Aorta (tissue), 5 donors: ENCODE measurements at places on chromosomes 3 and 15. TPM values are rescaled to one million over a fixed set of nuclear protein-coding genes. Genes with fewer than 3 reads are reported as not detected.
A peak's percentile ranks its signal among the peaks of the same experiment; 100 is the strongest.

- no peaks in the 10 kb centered on the region for H3K36me3 ChIP-seq
- DNase-seq = no peak
- peak within 1 kb of the TSS; percentile 58 for H3K4me3 ChIP-seq
- no peaks in the 10 kb centered on the region for H3K27me3 ChIP-seq
- H3K4me1 ChIP-seq = no peaks in the 10 kb centered on the region
These were observed at the start of gene FAH for GRCh38 chr15:80152896-80153876. FAH (plus strand) TSS chr15:80152999; CDS start chr15:80153055, 56 bp downstream.

DNA sequence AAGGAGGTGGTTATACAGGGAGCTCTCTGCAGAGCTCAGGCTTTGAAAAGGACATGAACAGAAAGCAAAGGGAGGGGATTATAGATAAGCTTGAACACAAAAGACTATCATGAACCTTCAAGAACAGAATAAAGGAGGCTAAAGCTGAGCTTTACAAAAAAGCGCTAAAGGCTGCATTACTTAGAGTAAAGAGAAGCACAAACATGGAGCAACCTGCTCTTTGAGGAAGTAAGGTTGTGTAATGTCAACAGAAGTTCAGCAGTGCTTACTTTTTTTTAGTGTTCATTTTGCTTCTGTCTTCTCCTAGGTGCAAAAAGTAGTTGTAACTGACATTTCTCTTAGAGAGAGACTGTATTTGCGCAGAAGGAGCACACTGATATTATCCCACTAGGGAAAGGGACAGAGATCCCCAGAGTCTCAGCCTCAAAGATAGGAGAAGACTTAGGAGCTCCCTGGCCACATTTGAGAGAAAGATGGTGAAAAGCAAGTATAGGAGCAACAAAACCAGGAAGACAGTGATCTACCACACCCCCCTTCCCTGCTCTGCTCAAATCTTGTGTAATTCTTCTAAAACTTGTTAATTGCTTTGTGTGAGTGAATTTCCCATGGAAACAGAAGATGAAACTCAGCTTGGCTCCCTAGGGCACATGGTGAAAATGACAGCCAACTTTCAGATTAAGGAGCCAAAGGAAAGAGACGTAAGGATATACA is 54.7 kb downstream of the QTRT2 start:
- no peak for DNase-seq
- no peaks in the 10 kb centered on the region for H3K27me3 ChIP-seq
- H3K4me1 ChIP-seq = no peaks in the 10 kb centered on the region
- H3K4me3 ChIP-seq = no peak overlapping the region
- no peak overlapping the region for H3K27ac ChIP-seq
- H3K36me3 ChIP-seq = no peaks in the 10 kb centered on the region

DNAH12 gene
- 0.10 TPM for total RNA-seq

KBTBD12 gene
- 4.5 TPM for total RNA-seq
